ENCODE measurements at places on chromosomes 5 and 9. TPM values are rescaled to one million over a fixed set of nuclear protein-coding genes. Genes with fewer than 3 reads are reported as not detected.

JAKMIP2 gene
- total RNA-seq = 33.2 TPM

TOR4A gene
- total RNA-seq = 0.91 TPM

FRMD3 gene
- 11.3 TPM for total RNA-seq

SPAG8 gene
- total RNA-seq = 4.0 TPM

IGFBPL1 gene
- 239 TPM for total RNA-seq

GDA gene
- total RNA-seq = 0.91 TPM

CCL27 gene
- total RNA-seq = not detected

TYRP1 gene
- 4.0 TPM for total RNA-seq

CCDC127 gene
- 6.1 TPM for total RNA-seq

LECT2 gene
- not detected for total RNA-seq

ACTBL2 gene
- total RNA-seq = not detected

GRCh38 chr5:136201870-136202269, 8.9 kb upstream of the SMIM32 start:
- no peak for DNase-seq

DNA sequence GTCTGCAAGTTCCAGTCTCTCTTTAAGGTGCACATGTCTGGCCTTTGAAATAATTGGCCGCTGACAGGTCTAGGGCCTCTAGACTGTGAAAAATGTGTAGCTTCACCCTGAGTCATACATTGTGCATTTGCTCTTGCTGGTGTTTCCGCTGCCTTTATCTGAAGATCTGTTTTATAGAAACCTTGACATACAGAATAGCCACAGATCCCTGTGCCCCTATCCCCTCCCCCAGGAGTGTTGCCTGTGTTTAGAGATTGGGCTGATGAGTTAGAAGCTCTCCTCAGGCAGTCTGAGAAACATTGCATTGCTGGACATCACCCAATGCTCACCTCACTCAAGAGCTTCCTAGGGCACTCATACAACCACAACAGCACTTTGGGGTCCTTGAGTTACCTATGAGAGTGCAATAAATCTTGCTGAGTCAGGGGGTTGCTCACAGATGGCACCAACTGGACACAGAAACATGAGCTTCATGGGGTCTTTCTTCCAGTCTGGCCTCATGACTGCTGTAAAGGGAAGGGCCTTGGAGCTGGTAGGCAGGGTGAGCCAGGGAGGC, 3.8 kb upstream of the ZNF782 start:
- DNase-seq = no peak

GRCh38 chr9:19127871-19128500, 694 bp upstream of the PLIN2 start:
- no peak for DNase-seq

GRCh38 chr5:5384660-5385330, 37.7 kb upstream of the ICE1 start:
- no peak for DNase-seq

DNA sequence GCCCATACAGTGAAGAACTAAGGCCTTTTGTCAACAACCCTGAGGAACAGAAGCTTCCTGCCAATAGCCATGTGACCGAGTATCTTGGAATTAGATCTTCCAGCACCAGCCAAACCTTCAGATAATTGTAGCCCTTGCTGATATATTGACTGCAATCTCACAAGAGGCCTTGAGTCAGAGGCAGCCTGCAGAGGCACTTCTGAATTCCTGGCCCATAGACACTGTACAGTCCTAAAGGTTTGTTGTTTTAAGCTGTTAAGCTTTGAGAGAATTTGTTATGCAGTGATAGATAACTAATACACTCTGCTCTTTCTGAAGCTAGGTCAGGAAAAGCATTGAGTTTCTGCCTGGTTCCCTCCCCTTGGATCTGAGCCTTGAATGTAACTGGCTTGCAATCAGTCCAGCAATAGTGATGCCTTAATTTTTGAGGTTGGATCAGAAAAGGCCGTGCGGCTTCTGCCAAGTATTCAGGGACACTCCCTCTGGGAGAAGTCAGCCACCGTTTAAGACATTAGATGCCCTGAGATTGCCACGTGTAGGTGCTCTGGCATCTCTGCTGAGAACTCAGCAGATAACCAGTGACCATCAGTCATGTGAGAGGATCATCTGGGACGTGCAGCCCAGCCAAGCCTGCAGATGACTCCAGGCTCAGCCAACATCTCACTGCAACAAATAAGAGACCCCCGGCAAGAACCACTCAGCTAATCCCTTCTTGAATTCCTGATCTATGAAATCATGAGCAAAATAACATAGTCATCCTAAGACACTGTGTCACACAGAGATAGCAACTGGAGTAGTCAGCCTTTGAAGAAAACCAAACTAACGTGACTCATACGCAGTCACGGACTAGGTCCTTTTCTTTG, 126.8 kb upstream of the STC2 start:
- no peak for DNase-seq

DNA sequence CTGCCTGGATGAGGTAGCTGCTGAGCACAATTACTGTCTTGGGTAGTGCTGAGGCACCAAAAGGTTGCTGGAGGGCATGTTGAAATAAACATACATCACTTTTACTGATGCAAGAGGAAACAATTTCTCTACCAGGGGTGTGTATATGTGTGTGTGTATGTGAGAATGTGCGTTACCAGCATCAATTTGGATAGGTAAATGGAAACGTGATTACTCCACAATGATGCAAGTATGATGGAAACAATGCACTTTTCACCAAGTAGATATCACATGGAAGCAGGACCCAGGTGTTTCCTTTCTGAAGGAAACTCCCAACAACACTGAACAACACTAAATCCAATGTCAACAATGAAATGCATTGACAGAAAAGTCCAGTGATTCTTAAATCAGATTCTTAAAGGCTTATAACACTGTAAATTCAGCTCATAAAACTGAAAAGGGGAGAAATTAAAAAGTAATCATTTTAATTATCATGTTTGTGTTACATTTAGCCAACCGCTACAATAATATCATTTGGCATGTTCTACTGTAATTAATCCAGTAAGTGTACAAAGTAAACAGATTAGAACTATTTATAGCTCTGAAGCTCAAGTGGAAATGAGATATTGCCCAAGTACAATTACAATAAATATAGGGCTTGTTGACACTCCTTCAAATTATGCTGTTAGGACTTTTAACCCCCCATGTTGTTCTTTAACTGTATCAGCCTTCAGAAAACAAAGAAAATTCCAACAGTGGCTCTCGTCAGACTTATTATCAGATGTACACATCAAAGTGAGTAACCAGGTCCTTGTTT, 25.3 kb downstream of the YIPF5 start:
- no peak for DNase-seq

- DNase-seq = no peak
These were observed 14.0 kb upstream of the LOX start for GRCh38 chr5:122091936-122092600.

GRCh38 chr9:134134949-134135342, 936 bp upstream of the WDR5 start:
- DNase-seq = no peak

- no peak for DNase-seq
These were observed 292.7 kb downstream of the CWC27 start for GRCh38 chr5:65061250-65061973.

- no peak for DNase-seq
These were observed 381.6 kb downstream of the EFNA5 start for GRCh38 chr5:107289030-107289714.

DNA sequence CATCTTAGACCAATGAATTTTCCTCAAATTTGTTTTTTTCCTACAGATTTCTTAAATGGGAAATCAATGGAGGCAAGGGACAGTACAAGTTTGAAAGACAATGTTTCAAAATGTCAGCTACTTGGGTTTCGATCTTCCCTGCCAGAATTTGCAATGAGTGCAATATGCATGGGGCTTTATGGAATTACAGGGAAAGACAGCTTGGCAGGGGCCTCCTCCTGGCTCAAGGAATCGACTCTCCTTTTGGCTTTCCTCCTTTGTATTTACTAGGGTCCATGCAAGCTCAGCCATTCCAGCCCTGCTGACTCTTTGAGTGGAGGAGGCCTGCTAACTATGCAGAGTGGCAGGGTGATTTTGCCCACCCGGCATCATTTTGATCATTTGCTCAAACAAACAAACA, 63.2 kb downstream of the MED27 start:
- peak; percentile 7 for DNase-seq

DNA sequence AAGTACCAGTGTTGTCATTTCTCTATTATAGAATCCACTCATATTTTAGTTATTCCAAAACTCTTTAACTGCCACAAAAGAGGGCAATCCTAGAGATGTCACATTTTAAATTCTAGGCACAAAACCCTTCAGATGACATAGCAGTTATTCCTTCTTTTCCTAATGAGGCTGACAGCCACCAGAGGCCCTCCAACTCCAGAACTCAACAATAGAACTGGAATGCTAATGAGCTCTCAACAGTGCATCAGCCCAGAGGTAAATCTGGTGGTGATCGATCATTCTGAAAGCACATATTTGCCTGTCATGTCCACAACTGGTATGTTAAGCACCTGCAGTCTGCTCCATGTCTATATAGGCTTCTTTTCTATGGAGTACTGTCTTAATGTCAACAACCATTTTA, 40.2 kb upstream of the RAB3C start:
- DNase-seq = no peak

Measured in cerebellum (tissue), 4 donors.